IPS DF 6.9 (cell line): ENCODE measurements at places on chromosomes 11 and 22.

- no peak for DNase-seq
Observed at GRCh38 chr11:27718863-27719545, 18.7 kb upstream of the BDNF start.

GRCh38 chr11:115081972-115082371, 403.6 kb downstream of the NXPE2 start:
- no peak for DNase-seq

GRCh38 chr11:44417731-44418455, 108.0 kb upstream of the ALX4 start:
- DNase-seq, result no peak

DNA sequence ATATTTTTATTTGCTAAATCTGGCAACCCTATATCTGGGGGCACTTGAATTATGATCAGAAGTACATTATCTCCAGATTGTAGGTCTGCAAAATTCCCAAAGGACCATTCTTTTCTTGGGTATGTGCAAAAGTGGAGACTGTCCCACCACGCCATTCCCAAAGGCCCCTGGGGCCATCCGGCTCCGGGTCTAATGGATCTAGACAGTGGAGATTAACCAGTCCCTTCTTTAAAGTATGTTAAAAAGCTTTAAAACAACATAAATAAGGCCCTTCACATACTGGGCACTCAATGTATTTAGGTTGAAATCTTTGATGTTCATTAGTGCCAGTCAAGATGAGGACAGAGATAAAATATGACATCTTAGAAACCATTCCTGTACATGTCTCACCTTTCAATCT, 124.1 kb downstream of the MAML2 start:
- no peak for DNase-seq

DNA sequence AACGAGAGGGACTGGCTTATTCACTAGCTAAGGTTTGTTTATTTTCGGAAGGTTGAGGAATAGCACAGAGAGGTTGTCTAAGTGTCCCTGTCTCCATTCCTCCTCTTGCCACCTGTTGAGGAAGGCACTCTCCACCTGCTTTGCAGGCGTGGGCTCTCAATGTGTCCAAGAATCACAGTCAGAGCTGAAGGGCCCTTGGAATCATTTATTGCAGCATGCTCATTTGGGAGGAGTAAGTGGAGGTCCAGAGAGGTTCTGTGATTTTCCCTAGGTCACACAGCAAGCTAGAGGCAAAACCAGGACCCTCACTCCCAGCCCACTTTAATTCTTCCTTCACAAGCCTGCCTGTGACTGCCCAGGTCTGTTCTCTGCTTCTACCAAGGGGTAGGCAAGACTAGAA, 21.3 kb downstream of the ZBTB16 start:
- no peak for DNase-seq
